ENCODE measurements at places on chromosomes 4 and X.

DNA sequence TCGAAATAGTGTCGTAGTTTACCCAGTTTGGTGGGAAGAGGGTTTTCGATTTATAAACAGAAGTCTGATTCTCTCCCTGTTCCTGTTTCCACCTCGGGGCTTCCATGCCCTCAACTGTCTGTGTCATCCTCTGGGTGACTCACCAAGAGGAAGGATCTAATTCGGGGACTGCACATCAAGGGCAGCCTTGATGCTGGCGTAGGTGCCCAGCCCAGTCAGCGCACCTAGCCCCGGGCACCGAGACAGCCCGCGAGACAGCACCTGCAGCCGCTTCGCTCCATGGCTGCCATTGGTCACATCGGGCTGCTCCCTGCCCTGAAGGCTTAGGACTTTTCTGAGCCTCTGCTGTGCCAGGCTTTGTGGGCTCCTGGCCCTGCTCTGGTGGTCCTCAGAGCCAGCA, 7.7 kb downstream of the ABCD1 start:
- no peak for DNase-seq

DNA sequence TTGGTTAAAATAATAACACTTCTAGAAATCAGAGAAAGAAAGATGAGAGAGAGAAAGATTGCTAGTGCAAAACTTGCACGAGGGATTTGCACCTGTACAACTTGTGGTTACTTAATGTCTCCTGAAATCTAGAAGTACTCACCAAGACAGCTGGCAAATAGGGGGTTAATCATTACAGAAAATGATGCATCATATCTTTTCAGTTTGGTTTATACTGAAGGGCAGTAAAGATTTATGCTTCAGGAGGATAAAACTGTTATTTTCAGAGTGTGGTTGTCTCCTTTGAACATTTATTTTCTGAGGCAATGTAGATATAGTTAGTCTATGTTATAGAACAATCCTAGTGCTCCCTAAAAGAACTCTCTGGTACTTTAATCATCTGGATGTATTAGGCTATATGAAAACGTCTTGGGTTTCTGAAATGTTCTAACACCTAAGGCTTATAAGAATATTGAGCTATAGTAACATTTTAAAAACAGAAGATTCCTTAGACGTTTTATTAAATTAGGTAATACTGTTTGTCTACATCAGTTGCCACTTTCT, 13.3 kb downstream of the ATOH1 start:
- no peak for DNase-seq

- DNase-seq = no peak
Measured at GRCh38 chr4:137678796-137679195, 146.5 kb upstream of the PCDH18 start.

DNA sequence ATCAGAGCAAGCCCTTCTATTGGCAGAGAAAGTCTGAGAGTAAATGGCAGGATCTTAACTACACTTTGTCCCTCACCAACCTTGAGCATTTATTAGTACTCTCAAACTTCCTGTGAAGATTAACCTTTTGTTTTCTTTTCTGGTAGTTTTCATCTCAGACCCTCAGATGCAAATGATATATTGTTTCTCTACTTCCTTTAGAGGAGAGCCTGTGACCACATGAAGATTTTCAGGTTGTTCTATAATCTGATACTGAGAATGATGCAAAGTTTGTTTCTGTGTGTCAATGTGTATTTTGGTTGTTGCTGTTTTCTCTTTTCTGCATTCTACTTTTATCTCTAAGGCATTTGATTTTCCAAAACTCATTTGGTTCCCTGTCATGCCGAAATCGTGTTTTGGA, 165.8 kb upstream of the CYSLTR1 start:
- DNase-seq = no peak

GRCh38 chrX:11881485-11882170, 123.6 kb downstream of the MSL3 start:
- no peak for DNase-seq

GRCh38 chrX:65034668-65035445, 58.6 kb upstream of the ZC4H2 start:
- DNase-seq = peak; percentile 62

GRCh38 chrX:39507617-39508299, 590.0 kb downstream of the BCOR start:
- DNase-seq = no peak

Measured in stimulated activated CD8-positive, alpha-beta memory T cell treated with anti-CD3 and anti-CD28 coated beads, Interleukin-12 subunit alpha, Interleukin-12 subunit beta, amount 100 ng/mL, for 1 hour (primary cell).